ENCODE measurements at places on chromosomes 12 and 14.

GRCh38 chr14:47278233-47278842, 397.1 kb downstream of the MDGA2 start:
- DNase-seq: peak; percentile 28

DNA sequence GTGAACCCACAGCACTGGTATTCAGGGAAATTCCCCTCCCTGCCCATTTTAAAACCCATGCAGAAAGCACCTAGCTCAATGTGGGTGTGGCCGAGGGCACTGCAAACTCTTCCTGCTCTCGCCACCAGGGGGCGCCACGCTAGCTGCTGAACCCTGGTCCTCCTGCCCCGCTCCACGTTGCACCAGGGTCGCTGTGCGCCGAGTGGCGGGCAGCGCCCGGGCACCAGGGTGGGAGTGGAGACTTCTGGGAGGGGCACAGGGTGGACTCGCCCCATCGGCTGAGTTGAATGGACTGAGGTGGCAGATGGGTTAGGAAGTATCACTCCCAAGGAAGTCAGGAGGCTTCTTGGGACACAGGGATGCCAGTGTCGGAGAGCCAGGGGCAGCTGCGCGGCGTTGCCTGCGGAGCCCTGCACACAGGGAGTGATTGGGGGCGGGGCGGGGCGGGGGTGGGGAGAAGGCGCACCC, 48.1 kb upstream of the BCL11B start:
- no peak for DNase-seq

- no peak for DNase-seq
Observed at GRCh38 chr12:102973583-102973982, 16.1 kb downstream of the ASCL1 start.

DNA sequence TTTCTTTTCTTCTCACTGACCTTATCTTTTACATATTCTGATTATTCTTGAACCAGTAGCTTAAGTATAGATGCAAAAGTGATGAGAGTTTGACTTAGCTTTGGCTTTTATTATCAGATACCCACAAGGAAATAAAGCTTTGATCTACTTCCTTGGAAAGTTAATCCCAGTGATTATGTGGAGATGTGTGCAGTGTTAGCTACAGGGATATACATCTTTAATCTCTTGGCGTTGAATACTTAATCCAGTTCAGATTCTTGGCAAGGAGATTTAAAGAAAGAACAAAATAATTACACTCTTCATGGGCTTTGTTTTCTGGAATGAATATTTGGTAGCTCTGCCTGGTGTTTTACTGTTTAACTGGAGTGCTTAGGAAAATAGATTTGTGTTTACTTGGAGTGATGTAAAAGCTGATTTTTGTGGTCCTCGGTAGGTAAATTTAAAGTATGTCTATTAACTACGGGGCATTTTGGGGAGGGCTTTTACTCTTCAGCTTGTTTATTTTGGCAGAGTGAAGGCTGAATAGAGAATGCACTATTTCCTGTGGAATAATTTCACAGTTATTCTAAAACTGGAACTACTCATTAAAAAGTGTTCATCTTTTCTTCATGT, 150.1 kb upstream of the LRIG3 start:
- DNase-seq: no peak

DNA sequence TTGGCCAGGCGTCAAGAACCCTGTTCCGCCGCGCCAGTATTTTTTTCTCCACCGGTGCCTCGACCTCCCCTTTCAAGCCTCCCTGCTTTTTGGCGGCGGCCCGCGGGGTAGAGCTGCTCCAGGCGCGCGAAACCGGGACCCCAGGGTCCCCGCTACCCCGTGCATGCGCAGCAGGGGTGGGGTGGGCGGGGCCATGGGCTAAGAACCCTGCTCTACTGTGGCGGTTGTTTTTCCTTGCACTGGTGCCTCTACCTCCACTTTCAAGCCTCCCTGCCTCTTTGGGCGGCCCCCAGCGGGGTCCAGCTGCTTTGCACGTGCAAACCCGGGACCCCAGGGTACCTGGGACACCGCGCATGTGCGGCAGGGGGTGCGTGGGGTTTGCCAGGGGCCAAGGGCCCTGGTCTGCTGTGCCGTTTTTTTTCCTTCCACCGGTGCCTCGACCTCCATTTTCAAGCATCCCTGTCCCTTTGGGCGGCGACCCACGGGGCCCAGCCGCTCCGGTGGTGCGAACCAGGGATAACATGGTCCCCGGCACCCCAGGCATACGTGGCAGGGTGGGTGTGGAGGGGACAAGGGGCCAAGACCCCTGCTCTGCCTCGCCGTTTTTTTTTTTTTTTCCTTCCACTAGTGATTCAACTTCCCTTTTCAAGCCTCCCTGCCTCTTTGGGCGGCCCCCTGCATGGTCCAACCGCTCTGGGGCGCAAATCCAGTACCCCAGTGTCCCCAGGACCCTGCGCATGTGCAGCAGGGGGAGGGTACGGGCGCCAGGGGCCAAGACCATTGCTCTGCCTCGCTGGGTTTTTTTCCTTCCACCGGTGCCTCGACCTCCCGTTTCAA, 326.8 kb downstream of the ALG10 start:
- no peak for DNase-seq

- DNase-seq: no peak
Observed at GRCh38 chr12:62783881-62784280, 151.1 kb downstream of the PPM1H start.

DNA sequence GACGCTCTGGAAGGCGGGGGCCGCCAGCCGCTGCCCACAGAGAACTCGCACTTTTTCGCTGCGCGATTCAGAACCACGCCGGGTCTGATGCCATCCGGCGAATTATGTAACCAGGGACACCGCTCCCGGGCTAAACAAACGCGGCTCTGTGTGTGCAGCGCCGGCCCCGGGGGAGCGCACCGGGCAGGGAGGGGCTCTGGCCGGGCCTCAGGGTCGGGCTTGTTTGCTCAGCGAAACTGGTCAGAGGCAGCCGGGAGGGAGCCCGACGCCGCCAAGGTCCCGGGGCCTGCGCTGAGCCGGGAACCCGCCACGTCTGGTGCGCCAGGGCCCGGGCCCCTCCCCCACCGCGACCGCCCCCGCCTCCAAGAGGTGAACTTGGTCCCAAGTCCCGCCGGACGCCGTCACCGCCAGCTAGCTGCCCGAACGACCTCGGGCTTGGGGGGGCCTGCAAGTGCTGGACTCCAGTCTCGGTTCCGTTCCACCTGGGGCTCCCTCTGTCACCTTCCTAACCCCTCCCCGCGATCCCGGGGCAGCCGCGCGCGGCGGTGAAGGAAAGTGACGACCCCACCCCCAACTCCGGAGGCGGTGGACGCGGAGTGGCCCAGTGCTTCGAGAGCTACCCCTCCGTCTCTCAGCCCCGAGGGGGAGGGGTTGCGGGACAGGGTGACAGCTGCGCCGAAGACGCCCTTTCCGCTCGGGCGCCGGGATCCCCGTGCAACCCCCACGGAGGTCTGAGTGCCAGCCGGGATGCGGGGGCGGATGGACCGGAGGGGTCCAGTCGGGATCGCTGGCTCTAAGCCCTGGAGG, 848 bp downstream of the CTDSP2 start:
- peak; percentile 73 for DNase-seq

GRCh38 chr14:54374117-54374884, 22.5 kb upstream of the CDKN3 start:
- no peak for DNase-seq

DNA sequence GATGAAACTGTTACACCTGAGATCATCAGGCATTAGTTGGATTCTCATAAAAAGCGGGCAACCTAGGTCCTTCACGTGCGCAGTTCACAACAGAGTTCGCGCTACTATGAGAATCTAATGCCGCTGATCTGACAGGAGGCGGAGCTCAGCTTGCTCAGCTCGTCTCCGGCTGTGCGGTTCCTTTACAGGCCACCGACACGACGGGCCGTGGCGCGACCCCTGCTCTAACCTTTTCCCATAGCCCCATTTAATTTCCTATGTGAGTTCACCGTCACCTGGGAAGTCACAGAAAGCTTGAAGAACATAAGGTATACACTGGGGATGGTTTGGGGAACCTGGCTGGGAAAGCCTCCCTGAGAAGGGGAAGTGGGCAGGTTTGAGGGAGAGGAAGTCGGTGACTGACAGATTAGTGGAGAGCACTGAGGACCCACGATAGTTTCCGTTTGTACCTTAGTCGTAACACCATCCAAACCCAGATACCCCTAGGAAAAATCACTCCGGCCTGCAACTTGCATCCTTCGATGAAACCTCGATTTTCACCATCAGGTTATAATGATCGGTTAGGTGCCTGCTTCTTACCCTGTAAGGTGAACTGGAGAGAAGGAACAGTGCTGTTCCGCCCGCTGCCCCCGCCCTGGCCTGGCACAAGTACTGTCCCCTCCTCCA, 2.8 kb upstream of the AAAS start:
- no peak for DNase-seq

DNA sequence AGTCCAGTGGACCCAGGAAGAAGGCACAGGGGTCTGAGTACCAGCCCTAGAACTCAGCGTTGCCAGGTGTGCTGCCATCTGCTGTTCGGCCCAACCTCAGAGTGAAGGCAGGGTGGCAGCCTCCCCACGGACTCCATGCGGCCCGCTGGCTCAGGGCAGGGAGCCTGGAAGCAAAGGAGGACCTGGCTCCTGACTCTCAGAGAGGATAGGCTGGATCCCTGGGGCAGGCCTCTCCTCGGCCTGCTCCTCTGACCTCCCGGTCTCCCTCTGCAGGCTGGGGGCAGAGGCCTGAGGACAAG, 10.1 kb downstream of the MCRS1 start:
- no peak for DNase-seq
